ENCODE measurements at places on chromosomes 2 and 18.

DNA sequence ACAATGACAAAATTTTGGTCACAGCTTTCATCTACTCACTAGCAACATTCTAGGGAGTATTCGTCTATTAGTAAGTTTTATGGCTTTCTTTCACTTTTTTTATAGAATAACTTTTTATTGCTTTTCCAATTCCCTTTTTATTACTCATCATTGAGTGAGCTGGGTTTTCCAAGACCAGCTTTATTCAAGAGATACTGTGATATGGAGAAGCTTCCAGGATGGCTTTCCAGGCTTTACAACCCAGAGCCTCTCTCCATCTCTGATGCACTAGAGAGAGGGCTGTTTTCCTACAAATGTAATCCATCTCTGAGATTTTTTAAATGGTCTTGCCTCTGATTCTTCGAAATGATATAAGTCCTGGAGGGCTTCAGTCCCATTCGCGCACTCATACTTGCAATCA is 118.3 kb downstream of the LDLRAD4 start:
- no peak for DNase-seq

DNA sequence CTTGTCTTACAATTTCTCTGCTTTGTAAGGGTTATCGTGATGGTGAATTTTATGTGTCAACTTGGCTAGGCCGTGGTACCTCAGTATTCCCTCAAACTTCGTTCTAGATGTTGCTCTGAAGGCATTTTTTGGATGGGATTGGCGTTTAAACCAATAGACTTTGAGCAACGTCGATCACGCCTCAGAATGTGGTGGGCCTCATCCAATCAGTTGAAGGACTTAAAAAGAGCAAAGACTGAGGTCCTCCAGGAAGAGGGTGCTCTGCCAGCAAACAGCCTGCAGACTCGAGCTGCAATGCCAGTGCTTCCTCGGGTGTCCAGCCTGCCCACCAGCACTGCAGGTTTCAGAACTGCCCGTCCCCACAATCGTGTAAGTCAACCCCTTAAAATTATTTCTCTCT is 145.8 kb upstream of the SALL3 start:
- no peak for DNase-seq

GRCh38 chr18:74521068-74521725 is 13.1 kb upstream of the CNDP1 start:
- no peak for DNase-seq

GRCh38 chr2:54384301-54385203 is 71.6 kb upstream of the SPTBN1 start:
- no peak for DNase-seq

- DNase-seq = no peak
Measured at GRCh38 chr18:11713756-11714155, 24.7 kb downstream of the GNAL start.

- no peak for DNase-seq
Measured at GRCh38 chr2:66555501-66556324, 120.8 kb downstream of the MEIS1 start.

DNA sequence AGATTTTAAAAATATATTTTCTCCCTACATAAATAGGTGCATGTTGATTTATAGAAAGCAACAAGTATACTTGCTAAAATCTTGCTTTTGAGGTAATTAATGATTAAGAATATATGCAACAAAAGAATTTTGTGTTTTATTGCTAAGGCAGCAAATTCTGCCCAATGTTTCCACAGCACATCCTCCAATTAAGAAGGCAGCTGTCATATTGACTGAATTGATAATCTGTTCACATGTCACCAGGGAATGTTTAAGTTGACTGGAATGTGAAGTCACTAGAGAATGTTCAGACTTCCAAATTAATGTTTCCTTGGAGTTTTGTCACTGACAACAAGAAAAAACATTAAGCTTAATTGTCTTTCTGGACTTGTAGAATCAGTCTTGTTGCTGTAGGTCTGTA is 1602.7 kb upstream of the SLC39A10 start:
- no peak for DNase-seq

- DNase-seq = no peak
Measured at GRCh38 chr2:216698895-216699294, 3.5 kb upstream of the IGFBP5 start.

DNA sequence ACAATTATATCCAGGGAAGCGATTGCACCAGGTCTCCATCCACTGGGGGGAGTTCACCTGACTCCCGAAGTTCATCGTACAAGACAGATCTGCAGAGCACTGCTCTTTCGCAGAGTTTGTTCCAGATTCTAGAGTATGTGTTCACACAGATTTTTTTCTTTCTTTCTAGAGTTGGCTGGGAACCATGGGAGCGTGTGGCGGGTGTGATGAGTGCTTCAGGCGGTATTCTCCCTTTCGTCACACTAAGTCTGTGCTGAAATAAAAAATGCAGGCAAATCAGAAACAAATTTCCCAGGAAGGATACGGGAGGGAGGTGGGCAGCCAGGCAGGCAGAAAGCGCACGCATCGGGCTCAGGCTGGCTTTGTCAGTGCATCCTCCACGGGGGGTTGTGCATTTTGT is 129.8 kb upstream of the SOX11 start:
- no peak for DNase-seq

DNA sequence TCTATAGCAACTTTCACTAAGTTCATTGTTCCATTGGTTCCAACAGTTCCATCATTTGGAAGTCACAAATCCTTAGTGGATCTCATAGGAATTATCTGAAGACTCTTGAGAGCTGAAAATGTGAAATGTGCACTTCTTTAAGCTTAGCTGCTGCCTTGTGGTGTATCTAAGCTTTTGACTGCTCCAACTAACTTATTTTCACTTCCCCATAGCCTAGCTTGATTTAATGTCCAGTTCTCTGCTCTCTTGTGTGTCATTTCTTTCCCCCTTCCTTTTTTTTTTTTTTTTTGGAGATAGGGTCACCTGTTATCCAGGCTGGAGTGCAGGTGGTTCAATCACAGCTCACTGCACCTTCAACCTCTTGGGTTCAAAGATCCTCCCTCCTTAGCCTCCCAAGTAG is 34.9 kb upstream of the CD302 start:
- no peak for DNase-seq

- no peak for DNase-seq
Measured at GRCh38 chr2:217714287-217714751, 288.5 kb downstream of the TNS1 start.

- DNase-seq = no peak
Measured at GRCh38 chr2:96107708-96108065, 8.7 kb downstream of the ADRA2B start.

GRCh38 chr2:237627441-237628246 is at the start of gene LRRFIP1:
LRRFIP1 (plus strand) TSS chr2:237627587; CDS start chr2:237627645, 58 bp downstream.
- DNase-seq = peak; percentile 22

DNA sequence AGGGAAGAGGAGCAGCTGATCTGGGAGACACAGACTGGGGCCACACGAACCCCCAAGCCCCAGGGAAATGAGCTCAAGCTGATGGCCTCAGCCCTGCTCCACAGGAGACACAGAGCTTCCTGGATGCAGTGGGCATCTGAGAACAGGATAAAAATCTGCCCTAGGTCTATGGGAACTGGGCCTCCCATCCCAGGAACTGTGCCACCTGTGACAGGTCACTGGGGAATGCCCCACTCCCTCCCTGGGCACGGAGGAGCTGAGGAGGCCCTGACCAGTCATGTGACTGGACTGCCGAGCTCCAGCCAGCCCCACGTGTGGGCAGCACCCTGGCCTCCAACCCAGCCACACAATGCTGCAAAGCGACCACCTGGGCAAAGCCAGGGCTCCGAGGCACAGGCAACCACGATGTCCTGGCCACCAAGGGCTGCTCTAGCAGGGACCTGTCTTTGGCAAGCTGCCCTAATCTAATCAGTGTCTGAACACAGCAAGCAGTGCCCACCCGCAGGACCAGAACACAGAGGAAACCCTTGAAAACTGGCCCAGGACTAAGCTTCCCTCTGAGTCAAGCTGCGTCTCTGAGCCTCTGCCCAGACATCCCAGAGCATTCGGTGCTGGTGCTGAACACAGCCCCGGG is 57.8 kb upstream of the ID2 start:
- DNase-seq = no peak

DNA sequence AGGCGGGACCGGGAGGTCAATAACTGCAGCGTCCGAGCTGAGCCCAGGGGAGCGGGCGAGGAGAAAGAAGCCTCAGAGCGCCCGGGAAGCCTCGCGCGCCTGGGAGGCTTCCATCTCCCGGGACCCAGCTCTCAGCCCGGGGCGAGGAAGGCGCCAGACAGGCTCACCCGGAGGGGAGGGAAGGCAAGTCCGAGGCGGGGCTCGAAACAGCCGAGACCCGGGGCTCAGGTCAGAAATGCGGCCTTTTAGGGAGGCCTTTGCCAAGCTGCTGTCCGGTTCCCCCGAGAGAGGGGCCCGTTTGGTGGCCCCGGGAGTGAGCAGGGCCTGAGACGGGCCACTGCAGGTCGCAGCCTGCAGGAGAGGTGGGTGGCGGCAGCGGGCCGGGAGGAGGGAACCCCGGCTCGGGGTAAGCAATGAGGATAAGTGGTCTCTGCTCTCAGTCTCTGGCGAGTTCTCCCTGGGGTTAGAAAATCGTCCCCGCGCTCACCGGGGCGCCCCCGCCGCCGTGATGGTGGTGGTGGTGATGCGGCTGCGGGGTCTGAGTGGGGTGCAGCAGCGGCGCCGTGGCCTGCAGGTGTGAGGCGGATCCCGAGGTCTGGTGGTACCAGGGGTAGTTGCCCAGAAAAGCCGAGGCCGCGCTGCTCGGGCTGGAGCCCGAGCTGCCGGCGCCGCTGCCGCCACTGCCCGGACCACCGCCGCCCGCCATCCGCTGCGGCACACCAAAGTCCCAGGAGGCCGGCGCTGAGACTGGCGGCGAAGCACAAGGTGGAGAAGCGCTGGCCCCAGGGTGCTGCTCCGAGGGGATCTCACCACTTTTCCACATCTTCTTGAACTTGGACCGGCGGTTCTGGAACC is 2.4 kb downstream of the DLX2 start:
- no peak for DNase-seq

DNA sequence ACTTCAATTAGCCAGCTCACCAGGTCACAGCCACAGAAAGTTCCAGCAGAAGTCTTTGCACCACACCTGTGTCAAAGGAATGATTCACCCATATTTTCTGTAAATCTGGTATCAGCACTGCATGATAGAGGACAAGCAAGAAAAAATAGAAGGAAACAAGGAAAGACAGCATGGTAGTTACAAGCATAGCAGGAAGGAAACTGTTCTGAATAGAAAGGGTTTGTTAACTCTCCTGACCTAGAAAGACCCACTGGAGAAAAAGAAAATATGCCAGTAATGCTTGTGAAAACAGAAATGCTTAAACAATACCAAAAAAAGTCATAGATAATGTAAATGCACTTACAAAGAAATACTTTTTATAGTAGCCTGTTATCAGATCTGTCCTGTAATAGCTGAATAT is 40.8 kb downstream of the SCRN3 start:
- DNase-seq = no peak

DNA sequence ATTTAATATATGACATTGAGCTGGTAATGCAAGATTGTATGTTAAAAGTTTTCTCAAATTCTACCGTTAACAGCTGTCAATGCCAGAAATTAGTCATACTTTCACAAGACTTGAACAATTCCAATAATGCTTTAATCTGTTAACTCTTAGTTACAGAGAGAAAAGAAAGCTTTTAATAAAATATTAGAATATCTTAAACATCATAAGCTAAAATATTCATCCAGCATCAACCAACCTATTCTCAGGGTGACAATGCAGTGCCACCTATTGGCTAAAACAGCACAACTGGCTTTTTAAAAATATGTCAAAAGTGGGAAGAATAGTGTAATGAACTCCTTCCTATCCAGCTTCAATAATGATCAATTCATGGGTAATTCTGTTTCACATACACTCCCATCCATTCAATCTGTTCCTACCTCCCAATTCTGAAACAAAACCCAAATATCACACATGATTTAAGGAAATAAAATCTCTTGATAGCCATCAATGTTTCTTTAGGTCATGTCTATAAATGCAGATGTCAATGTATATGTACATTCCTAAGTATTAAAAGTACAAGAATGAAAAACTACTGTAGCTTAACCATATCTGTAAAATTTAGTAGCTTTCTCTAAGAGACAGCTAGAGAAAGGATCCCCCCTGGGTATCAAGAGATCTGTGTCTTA is 79.8 kb upstream of the CCDC141 start:
- DNase-seq = no peak

DNA sequence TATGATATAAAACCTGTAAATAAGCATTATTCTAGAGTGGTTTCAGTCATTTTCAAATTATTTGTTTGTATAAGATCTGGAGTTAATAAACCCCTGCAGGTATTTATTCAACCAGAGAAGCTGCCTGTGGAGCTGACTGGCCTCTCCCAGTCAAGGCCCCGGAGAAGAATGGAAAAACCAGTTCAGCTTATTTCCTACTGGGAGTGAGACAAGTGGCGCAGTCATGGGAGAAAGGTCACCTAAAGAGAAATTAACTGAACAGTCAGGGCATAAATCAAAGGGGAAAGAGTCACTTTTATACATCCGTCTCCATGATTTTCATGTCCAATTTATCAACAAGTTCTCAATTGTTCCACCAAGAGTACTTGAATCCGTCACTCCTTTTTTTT is 240.9 kb downstream of the RNF152 start:
- no peak for DNase-seq

- DNase-seq = no peak
Measured at GRCh38 chr18:36025025-36025424, 42.3 kb downstream of the RPRD1A start.

DNA sequence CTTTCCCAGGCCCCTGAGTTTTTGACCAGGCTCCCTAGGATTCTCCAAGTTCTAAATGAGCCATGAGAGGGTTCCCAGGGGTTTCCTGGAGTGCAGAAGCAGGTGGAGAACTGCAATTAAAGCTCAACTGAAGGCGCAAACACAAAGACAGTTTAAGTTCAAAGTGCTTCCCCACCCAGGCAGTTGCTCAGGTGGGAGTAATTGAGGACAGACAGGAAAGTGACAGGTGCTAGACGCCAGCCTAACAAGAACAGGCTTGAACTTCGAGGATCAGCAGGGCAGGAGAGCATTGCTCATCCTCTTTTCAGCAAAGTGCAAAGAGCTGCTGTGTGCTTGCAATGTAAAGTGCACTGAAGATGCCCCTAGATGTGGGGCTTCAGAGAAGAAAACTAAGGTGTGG is 77.2 kb upstream of the ST8SIA3 start:
- no peak for DNase-seq

DNA sequence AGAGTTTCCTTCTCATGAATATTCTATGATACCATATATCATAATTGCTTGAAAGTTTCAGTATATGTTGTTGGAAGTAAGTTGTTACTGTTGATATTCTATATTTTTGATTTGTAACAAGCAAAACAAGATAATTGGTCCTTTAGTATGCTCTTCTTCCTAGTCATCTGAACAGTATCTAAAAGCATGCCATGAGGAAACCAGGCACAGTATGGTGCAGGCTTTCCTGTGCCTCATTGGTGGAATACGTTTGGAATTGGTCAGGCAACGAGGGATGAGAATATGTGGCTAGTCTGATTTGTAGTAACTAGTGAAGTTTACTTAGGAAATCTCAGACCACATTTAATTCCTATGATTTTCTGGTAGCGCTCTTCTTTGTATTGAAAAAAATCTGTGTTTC is 22.8 kb downstream of the ASXL3 start:
- DNase-seq = no peak

DNA sequence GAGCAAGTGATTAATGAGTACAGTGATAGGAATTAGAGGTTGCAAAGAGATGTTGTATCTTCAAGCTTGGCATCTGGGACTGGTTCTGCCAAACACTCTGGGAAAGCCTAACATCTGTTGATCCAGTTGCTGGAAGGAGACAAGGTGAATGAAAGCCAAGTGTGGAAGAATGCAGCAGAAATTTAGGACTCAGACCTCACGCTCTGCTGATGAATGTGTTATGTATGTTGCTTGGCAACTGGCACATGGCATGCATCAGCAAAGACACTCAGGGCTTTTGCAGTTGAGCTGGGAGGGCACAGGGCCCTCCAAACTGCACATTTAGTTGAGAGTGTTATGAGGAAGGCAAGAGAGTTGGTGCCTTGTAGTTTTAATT is 105.5 kb downstream of the COLEC12 start:
- no peak for DNase-seq

Measured in activated naive CD4-positive, alpha-beta T cell (primary cell).